Lung microvascular endothelial cell (primary cell): ENCODE measurements at places on chromosomes 6 and 20.

GRCh38 chr6:166341464-166341863, 881 bp downstream of the SFT2D1 start:
- DNase-seq = no peak

- no peak for DNase-seq
Observed at GRCh38 chr20:50774515-50774914, 20.3 kb upstream of the BCAS4 start.

- no peak for DNase-seq
Observed at GRCh38 chr6:38714239-38715015, 684 bp upstream of the DNAH8 start.

GRCh38 chr6:15513801-15514711, 148.8 kb downstream of the DTNBP1 start:
- no peak for DNase-seq

DNA sequence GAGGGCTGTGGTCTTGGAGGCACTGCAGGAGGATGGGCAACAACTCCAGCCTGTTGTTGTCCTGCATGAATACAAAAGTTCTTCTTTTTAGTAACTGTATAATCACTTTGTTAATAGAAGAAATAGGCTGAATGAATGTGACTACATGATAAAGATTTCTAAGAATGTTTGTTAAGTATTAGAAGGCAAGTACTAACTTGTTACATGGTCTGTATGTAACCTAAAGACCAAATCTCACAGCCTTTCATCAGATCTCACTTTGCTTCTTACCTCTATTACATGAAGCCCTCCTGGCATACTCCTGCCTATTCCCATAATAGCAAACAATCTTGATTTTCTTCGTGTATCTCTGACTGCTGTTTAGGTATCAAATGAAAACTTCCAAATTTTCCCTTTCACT, 73.4 kb downstream of the REPS1 start:
- no peak for DNase-seq

- no peak for DNase-seq
Observed at GRCh38 chr6:123169774-123170095, 173.7 kb downstream of the CLVS2 start.

DNA sequence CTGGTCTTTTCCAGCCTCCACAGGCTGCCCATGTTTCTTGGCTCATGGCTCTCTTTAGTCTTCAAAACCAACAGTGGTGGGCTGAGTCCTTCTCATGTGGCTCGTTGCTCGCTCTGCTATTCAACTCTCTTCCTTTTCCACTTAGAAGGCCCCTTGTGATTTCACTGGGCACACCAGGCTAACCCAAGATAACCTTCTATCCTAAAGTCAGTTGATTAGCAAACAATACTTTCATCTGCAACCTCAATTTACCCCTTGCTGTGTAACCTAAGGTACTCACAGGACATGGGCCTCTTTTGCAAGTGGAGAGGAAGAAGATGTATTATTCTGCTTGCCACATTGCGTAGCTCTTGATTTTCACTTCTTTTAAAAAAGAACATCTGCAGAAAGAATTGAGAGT, 79.6 kb downstream of the UTRN start:
- no peak for DNase-seq

DNA sequence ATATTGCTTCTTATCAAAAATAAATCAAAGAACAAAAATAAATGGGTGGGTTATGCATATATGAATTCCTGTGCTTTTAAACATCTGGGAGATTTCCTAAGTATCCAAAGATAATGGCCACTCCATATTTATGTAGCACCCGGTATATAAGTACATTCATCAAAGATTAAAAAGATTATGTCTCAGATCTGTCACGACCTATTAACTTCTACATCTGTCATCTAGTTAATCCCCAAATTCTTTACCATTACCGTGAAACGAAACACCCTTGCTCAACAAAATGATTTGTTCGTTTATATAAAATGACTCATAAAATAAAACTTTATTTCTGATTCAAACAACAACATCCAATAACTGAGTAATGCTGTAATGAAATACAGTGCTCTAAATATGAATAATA, 64.8 kb upstream of the FOXQ1 start:
- DNase-seq = no peak

- no peak for DNase-seq
Observed at GRCh38 chr6:42281570-42281969, 63.9 kb upstream of the MRPS10 start.

- DNase-seq = no peak
Observed at GRCh38 chr6:154367336-154367735, 10.7 kb upstream of the IPCEF1 start.

- DNase-seq = no peak
Observed at GRCh38 chr6:41466437-41466990, 79.7 kb upstream of the FOXP4 start.

GRCh38 chr20:60976913-60977312, 275.1 kb upstream of the CDH4 start:
- no peak for DNase-seq

- no peak for DNase-seq
Observed at GRCh38 chr6:3415082-3415453, 41.8 kb downstream of the SLC22A23 start.

GRCh38 chr6:113755449-113756289, 101.5 kb upstream of the MARCKS start:
- DNase-seq = no peak

DNA sequence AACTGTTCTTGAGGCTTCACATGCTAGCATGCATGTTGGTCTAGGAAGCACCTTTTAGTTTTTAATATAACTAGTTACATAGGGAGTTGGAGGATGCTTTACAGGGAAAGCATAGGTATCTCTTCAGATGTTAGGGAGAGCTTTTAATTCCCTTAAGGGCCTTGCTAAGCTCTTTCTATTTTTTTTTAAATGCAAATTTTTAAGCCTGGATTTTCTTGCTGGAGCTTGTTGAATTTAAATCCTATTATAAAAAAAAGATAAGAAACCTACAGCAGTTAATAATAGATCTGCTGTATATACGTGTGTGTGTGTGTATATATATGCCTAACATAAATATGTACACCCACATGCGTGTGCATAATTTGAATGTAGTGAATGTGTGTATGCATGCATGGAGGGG, 79.0 kb downstream of the FIG4 start:
- no peak for DNase-seq

- peak; percentile 4 for DNase-seq
Observed at GRCh38 chr20:15703171-15703911, 869.9 kb downstream of the KIF16B start.

DNA sequence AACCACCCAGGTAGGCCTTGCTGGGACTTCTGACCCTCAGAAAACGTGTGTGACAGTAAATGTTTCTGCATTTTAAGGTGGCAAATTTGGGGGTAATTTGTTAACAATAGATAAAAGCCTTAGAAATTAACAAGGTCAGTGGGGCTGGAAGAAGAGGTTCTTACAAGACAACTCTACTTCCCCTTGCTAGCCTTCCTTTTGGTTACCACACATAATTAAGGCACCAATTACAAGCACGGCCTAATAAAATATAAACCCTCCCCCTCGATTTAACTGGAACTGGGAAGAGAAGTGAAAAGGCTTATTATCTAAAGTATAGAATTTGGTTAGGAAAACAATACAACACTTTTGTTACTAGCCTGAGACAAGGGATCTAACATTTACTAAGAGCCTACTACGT, 38.8 kb downstream of the ELOVL5 start:
- no peak for DNase-seq

DNA sequence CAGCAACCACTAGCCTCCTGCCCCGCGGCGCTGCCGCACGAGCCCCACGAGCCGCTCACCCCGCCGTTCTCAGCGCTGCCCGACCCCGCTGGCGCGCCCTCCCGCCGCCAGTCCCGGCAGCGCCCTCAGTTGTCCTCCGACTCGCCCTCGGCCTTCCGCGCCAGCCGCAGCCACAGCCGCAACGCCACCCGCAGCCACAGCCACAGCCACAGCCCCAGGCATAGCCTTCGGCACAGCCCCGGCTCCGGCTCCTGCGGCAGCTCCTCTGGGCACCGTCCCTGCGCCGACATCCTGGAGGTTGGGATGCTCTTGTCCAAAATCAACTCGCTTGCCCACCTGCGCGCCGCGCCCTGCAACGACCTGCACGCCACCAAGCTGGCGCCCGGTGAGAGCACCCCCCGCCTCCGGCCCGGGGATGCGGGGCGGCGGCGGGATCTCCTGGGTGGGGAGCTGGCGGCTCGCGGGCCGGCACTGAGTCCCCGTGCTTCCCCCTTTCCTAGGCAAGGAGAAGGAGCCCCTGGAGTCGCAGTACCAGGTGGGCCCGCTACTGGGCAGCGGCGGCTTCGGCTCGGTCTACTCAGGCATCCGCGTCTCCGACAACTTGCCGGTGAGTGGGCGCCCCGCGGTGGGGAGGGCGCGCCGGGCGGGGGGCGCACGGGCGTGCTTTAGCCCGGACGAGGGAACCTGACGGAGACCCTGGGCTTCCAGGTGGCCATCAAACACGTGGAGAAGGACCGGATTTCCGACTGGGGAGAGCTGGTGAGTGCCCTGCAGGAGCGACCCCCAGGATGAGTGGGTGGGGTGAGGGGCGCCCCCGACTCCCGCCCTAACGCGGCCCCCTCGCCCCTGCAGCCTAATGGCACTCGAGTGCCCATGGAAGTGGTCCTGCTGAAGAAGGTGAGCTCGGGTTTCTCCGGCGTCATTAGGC, 585 bp downstream of the PIM1 start:
- DNase-seq = peak; percentile 8

DNA sequence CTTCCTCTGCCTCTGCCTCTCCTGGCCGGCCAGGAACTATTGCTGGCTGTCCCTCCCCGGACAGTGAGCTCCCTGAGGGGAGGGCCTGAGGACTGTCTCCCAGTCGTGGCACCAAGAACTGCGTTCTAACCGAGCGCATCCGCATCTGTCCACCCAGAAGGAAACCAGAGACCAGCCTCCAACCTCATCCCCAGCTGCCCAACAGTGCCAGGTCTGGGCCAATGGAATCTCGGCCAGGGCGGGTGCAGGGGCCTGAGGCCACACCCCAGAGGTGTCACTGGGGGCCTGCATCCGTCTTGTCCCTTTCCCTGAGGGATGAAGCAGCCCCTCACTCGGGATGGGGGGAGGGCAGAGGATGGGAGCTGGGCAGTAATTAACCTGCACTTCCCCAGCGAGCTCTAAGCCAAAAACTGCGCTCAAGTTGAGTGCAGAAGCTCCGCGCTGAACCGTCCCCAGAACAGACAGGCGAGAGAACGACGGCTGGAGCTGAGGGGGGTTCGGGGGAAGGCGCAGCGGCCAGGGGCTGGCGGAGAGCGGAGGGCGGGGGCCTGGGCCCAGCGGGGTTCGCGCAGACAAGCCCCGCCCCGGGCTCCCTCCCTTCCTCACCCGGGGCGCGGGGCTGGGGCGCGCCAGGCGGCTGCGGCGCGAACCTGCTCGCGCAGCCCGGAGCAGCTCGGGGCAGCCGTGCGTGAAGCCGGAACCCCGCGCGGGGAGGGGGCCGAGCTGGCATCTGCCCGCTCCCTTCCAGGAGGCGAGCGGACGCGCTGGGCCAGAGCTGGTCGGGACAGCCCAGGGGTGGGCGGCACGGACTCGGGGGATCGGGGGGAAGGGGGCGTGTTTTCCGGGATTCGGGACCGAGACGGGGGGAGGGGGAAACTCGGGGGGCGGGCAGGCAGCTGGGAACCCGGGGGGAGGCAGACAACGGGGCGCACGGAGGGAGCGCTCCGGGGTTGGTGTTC, 1.4 kb downstream of the TFEB start:
- DNase-seq = peak; percentile 71

DNA sequence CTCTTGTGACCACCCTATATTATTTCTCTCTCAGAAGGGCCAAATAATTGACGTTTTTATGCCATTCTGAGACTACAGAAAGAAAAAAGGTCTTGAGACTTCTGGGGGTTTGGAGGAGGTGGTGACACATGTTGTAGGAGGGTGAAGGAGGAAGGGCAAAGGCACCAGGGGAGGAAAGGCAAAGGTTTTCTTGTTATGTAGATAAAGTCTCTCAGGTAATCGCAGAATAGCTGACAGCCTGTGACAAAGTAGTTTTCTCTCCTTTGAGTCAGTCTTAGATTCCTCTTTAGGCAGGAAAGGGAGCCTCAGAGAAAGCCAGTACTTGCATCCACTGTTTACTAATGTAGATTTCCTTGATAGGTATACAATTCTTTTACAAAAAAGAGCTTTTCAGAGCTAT, 23.6 kb downstream of the OR2B2 start:
- no peak for DNase-seq
